Activated CD4-positive, alpha-beta T cell treated with anti-CD3 and anti-CD28 coated beads, Interleukin-2, amount 10 ng/mL, durations not matched to agents 7 days and 5 days (primary cell): ENCODE measurements at places on chromosomes 5 and 9.

DNA sequence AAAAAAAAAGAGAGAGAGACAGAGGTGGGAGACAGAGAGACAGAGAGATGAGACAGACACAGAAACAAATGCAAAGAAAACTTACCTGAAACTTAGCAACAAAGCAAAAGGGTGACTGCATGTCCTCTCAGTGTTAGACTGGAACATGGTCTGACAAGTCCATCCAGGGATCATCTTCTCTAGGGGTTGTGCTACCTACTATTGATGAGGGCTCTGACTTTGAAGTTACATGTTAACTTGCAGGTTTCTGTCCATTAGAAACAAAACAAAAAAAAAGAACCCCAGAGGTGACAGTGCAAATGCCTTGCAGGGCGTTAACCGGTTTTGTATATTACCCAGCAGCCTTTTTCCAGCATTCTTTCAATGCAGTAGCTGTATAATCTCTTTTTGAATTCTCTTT is 13.6 kb upstream of the SPARC start:
- no peak for DNase-seq

DNA sequence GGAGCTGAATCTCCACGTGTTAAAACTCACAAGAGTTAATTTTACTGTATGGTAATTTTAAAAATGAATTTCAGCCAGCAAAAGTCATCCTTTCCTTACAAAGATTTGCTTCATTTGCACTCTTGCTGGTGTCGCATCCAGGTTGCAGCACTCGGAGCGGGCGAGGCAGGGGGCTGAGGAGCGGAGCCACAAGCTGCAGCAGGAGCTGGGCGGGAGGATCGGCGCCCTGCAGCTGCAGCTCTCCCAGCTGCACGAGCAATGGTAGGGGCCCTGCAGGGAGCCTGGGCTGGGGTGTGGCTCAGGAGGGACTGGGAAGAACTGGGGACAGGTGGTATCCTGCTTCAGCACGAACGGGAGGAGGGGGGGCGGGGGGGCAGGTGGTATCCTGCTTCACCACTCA is 27.1 kb downstream of the HNRNPH1 start:
- DNase-seq = no peak

GRCh38 chr9:15831384-15831783 is 278.5 kb downstream of the CCDC171 start:
- no peak for DNase-seq

DNA sequence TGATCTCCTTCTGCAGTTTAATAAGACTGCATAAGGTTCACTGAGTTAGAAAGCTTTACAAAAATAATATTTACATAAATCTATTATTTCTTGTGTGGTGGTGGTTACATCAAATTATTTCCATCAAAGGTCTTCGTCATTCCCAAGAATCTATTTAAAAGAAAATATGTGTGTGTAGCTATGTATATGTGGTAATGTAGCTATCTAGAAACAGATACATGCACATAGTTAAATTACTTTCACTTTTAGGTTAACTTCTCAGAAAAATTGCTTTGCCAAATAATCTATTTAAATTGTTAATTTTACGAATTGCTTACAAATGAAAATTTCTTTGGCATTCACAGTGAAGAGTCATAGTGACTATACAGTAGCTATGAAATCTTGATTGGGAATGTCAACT is 633.2 kb downstream of the DMRTA1 start:
- no peak for DNase-seq

DNA sequence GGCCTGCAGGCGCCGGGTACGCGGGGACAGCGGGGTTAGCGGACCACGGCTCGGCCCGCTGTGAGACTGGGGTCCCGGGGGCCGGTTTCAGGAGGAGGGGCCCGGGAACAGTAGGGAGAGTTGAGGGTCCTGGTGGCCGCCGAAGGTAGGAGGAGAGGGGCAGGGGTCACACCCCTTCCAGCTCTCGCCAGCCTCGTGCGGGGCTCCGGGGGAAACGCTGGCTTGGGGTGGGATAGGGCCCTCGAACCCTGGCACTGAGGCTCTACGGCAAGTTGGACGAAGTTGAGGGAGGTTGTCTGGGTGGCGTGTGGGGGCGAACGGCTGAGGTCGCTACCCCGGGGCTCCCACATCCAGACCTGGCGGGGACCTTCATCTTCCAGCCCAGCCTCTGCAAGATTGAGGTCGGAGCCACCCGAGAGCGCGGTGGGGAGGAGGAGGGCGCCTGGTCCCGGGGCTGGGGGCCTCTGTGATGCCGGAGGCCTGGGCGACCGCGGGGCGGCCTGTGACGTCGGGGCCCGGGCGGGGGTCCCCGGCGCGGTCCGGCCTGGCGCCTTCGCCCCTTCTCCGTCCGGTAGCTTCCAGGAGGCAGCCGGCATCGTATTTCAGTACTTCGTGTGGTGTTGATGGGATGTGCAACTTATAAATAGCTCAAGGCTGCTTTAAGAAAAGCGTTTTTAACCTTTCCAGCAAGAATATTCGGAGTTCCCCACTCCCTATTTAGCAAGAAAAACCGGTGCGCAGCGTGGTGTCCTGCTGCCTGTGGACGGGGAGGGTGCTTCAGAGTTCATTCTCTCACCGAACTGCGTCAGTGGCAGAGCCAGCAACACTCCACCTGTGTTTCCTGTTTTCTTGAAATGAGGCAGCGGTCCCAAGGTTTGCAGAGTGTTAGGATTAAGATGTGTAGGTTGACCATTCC is 902 bp downstream of the HABP4 start:
- peak; percentile 35 for DNase-seq

DNA sequence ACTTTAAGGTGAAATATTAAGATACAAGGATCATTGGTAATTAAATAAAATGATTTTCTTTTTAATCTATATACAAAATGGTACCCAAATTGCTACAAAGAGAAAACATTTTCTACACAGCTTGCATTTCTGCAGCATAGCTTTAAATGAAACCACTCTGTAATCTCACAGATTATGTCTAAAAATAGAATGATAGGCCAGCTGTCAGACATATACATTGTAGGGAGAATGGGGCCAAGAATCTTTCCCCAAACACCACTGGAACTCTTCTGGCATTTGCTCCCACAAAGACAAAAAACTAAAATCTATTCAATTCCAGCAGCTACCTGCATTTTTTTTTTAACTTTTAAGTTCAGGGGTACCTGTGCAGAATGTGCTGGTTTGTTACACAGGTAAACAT is 124.1 kb upstream of the NR5A1 start:
- no peak for DNase-seq

- DNase-seq = no peak
These were observed 23.3 kb upstream of the MGAT1 start for GRCh38 chr5:180825768-180826525.

- DNase-seq = no peak
These were observed 33.0 kb downstream of the VAV2 start for GRCh38 chr9:133959171-133959570.

DNA sequence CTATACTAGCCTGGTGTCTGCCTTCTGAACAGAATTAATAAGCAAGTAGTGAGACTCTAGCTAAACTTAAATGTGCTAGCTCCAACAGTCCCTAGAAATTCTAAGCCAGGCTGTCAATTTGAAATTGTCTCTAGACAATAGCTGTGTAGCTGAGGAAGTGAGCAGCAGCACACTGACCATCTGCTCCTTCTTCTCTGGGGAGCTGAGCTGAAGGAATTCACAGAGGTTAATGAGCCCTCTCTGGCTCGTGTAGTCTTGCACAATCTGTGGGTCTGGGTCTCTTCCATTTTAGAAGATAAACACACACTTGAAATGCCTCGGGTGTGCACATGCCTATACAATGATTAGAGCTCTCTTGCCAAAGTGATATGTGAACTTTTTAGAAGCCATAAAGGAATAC is 63.5 kb upstream of the BARX1 start:
- no peak for DNase-seq

GRCh38 chr5:8216921-8217320 is 348.0 kb downstream of the MTRR start:
- no peak for DNase-seq

DNA sequence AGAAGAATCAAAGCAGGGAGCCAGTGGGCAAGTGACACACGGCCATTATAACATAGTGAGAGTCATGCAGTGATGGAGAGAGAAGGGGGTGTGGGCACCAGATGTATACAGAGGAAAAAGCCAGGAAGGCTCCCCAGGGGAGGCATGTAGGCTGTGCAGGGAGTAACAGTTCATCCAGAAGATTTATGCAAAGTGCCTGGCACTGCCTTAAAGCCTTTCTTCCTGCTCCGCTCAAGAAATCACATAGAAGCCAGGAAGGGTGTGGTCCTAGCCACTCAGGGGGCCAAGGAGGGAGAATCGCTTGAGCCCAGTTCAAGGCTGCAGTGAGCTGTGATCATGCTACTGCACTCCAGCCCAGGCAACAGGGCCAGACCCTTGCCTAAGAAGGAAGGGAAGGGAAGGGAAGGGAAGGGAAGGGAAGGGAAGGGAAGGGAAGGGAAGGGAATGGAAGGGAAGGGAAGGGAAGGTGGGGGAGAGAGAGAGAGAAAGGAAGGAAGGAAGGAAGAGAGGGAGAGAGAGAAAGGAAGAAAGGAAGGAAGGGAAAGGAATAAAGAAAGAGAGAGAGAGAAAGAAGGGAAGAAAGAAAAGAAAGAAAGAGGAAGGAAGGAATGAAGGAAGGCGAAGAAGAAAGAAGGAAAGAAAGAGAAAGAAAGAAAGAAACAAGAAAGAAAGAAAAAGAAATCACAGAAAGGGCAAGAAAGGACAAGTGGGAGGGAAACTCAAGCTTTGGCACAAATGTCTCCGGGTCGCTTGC is 89.8 kb downstream of the LHX2 start:
- no peak for DNase-seq

DNA sequence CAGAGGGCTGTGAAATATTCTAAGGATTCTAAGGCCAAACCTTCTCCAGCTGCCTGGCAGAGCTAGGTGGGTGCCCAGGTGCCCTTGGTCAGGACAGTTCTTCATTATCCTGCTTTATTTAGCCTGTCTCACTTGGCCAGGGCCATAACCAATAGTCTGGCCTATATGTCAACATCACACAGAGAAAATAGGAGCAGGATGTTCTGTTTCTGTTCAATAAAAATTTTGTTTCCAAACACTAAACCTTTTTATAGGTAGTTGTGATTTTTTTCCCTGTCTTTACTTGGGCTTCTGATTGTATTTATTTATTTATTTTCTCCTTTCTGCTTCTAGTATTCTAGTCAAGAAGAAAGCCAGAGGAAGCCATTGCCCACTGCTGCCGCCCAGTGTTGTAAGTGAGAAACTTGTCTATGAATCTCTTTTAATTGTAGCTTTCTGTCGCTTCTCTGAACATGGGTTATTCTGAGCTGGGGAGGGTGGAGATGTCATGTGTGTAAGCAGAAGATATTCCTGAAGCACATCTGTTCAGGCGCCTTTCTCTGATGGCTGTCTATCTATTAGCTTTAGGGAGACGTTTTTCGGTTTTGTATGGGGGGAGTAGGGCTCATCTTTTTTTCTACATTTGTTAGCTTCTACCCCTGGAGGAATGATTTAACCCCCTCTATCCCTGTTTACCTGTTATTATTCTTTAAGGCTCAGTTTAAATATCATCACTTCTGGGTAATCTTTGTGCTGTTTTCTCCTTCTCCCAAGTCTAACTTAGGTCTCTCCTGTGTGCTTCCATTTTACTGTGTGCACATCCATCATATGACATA is 97.1 kb downstream of the UNC13B start:
- DNase-seq = peak; percentile 62

GRCh38 chr9:96331236-96331947 is 29.4 kb upstream of the HSD17B3 start:
- no peak for DNase-seq

DNA sequence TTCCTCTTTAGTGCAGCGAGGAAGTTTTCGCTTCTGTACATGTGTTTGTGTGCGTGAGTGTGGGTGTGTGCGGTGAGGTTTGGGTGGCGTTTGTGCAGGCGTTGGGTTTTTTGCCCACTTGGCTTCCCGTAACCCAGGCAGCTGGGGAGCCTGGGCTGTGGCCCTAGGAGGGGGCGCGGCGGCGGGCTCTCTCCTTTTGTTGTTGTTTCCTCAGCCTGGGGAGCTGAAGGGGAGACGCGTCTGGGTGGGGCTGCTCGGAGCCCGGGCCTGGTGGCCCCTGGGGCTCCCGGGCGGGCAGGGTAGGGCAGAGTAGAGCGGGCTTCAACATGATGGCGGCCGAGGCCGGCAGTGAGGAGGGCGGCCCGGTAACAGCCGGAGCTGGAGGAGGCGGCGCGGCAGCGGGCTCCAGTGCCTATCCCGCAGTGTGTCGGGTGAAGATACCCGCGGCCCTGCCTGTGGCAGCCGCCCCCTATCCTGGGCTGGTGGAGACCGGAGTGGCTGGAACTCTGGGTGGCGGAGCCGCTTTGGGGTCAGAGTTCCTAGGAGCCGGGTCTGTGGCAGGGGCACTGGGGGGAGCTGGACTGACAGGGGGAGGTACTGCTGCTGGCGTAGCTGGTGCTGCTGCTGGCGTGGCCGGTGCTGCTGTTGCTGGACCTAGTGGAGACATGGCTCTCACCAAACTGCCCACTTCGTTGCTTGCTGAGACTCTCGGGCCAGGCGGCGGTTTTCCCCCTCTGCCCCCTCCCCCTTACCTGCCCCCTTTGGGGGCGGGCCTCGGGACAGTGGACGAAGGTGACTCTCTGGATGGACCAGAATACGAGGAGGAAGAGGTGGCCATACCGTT is 665 bp downstream of the RASA1 start:
- peak; percentile 76 for DNase-seq
